ENCODE measurements at places on chromosomes 4 and X.

GRCh38 chrX:30592831-30593230, 15.3 kb upstream of the TASL start:
- no peak for DNase-seq

GRCh38 chrX:69618803-69619202, 2.9 kb downstream of the EDA start:
- no peak for DNase-seq

DNA sequence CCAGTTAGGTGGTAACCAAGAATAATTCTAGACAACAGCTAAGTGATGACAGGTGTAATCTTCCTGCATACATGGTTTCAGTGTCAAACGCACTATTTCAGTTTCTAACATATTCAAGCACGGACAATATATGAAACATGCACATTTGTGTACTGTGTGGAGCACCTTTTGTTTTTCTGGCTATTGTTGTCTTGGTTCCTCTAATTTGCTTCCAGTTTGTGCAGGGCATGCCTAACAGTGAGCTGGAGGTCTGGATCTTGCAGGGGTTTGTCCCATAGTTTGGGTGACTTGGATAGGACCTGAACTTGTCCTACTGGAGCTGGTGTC, 70.5 kb upstream of the TBC1D9 start:
- DNase-seq: no peak

- DNase-seq: no peak
Measured at GRCh38 chr4:25638806-25639205, 16.8 kb upstream of the SLC34A2 start.

- DNase-seq: no peak
Measured at GRCh38 chrX:152806035-152806434, 24.5 kb downstream of the CETN2 start.

GRCh38 chr4:99762728-99763127, 53.9 kb upstream of the DAPP1 start:
- no peak for DNase-seq
